ENCODE measurements at places on chromosomes 2 and 18.

DNA sequence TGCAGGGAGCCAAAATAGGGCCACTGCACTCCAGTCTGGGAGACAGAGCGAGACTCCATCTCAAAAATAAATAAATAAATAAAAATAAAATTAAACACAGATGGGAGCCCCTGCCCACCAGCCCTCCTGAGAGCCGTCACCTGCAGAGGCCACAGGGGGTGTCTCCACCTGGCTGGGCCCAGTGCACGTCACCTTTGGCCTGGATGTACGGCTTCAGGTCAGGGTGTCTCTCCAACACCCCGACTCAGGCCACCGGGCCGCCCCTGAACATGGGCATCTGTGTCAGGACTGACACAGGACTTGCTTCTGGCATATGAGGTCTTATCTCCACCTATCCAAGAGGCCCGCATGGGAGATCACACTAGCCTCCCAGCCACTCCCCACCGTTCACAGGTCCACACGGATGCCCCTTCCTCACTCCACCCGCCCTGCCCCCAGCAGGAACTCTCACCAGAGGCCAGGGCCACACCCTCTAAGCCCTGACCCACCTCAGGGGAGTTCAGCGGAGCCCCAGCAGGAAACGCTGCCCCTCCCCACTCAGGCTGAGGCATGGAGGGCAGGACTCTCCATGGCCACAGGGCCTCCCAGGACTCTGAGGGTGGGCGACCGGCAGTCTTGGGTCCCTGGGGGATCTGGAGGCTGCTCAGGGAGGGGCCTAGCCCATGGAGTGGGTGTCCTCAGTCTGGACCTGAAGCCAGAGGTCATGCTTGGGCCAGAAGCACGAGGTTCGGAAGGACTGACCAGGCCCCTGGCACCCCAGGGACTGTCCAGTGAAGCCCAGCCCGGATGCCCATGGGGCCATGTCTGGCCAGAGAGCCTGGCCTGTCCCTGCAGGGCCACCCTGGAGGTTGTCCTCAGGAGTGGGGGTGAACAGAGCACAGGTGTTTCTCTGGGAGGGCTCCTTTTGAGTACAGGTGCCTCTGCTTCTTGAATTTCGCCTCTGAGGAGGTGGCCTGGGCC is 1.6 kb upstream of the CROCC2 start:
- DNase-seq: no peak

DNA sequence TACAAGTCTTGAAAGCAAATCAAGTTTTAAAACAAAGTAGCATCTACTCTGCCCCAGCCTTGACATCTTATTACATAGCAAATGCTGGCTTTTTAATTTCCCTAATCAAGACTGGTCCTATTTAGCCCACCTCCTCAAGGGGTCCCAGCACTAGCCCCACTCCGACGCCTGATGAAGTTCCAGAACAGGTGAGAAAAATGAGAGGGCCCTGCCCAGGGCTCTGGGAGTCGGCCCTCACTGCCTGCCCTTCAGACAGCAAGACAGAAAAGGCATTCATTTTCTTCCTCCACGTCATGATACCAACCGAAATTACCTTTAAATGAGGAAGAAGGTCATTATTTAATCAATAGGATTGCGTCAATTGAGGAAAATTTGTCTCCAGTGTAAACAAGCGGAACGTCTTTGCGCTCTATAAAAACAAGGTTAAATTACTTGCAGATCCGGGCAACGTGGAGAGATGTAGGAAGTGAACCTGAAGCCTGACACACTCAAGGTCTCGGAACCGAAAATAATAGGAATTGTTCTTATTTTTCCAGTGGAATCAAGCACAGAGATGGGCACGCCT is 170.6 kb upstream of the PKDCC start:
- no peak for DNase-seq

GRCh38 chr18:27447451-27447881 is 262.4 kb upstream of the CHST9 start:
- DNase-seq: no peak

- no peak for DNase-seq
Observed at GRCh38 chr2:153812632-153813031, 59.1 kb upstream of the GALNT13 start.

GRCh38 chr2:237440819-237441281 is 26.9 kb upstream of the COL6A3 start:
- DNase-seq: peak; percentile 54

DNA sequence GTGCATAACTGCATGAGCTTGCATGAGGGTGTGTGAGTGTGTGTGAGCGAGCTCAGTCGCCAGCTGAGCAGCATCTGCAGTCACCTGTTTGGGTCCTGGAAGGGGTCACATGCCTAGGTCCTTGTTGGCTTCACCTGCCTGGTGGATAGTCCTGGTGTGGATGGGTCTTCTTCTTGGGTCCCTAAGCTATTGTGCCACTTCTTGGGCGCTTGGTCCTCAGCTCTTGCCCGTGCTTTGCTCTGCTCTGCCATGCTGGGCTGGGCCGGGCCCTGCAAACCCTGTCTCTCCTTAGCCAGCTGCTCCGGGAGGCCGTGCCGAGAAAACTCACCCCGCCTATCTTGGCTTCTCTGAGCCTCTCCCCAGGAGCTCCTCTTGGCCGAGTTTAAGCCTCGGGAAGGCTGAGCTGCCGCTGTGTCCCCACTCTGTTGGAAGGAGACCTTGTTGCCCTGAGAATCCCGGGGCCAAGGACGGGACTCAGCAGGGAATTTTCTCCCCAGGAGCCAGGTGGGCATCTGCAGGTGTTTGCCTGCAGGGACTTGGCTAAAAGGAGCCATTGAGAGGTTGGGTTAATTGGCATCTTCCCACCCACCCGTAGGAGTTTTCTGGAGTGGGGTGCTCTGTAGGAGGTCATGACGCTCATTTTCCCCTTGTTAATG is 300.8 kb downstream of the NDUFA10 start:
- DNase-seq: no peak

GRCh38 chr2:9473985-9474360 is 378 bp upstream of the IAH1 start:
- DNase-seq: no peak

DNA sequence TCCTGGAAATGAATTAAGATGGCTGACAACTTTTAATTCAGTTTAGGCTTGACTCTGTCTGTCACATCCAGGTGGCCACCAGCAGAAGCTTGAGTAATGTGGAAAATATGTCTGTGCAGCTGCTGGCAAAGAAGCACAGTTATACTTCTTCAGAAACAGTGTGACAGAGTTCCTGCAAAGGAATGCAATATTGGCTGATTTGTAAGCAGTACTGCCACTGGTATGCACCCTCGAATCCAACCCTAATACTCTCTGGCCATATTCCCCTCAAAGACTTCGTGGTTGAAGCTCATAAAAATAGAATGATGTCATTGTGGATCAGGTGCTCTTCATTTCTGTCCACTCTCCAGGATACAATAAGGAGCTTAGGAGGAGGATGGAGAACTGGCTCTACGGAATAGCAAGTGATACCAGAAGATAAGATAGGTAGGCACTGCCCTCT is 86.2 kb downstream of the METTL8 start:
- DNase-seq: peak; percentile 86

DNA sequence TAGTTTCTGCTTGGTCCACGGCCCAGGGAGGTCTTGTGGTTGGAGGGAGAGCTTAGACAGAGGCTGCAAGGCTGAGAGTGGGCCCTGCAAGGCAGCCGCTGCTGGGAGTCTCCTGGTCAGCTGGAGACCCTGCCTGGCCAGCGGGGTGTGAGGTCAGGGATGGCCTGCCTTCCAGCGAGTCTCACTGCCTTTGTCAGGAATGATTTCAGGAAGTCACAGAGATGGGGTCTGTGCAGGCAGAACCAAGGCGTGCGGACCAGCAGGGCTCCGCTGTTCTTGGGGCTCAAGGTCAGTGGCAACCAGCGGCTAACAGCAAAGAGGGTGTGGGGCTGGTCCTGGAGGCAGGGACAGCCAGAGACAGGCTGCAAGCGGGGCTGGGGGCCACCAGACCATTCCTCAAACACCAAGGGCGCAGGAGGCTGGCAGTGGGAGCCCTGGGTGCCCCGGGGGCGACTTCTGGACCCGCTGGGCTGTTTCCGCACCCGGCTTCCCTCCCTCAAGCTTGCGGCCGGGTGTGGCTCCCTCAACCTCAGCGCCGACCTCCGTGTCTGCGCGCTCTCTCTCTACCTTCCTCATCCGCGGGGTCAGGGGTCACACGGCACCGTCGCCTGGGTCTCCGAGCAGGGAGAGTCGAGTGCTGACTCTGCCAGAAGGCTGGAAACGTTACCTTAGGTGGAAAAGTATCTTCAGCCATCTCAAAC is 124.5 kb upstream of the CTDP1 start:
- no peak for DNase-seq

- DNase-seq: no peak
Observed at GRCh38 chr2:212136216-212136795, 402.3 kb downstream of the ERBB4 start.

DNA sequence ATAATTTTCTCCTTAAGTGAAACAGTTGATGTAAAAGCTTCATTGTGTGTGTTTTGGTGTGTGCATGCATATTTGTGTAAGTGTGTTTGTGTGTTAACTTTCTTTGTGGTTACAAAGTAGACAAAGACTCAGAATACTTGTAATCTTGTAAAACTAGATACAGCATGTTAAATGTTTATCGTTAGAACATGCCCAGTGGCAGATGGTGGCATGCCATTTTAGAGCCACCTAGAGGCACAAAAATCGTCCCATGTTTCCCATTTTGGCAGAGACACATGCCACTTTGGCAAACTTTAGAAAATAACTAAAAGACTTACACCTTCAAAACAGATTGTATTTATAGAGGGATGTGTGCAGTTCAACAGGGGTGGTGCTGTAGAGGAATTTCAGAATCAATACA is 224.1 kb downstream of the LRP1B start:
- DNase-seq: no peak

GRCh38 chr2:58019229-58019628 is 27.4 kb upstream of the VRK2 start:
- no peak for DNase-seq

GRCh38 chr2:133726973-133727372 is 158.7 kb upstream of the NCKAP5 start:
- no peak for DNase-seq

DNA sequence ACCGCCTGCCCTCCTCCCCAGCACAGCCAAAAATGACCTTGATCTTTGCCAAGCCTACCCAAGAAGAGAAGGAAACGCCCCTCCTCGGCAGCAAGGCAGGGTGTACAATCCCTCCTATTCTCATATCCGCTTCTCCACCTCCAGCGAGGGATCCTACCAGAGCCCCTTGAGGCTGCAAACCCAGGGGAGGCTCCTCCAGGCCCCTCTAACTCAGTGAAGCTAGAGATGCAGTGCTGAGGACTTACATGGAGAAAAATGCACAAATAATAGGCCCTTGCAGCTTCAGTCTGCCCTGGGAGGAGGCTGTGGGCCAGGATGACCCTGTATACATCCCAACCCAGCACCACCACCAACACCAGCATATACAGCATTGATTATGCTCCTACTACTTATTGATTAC is 46.9 kb upstream of the POMC start:
- DNase-seq: no peak

DNA sequence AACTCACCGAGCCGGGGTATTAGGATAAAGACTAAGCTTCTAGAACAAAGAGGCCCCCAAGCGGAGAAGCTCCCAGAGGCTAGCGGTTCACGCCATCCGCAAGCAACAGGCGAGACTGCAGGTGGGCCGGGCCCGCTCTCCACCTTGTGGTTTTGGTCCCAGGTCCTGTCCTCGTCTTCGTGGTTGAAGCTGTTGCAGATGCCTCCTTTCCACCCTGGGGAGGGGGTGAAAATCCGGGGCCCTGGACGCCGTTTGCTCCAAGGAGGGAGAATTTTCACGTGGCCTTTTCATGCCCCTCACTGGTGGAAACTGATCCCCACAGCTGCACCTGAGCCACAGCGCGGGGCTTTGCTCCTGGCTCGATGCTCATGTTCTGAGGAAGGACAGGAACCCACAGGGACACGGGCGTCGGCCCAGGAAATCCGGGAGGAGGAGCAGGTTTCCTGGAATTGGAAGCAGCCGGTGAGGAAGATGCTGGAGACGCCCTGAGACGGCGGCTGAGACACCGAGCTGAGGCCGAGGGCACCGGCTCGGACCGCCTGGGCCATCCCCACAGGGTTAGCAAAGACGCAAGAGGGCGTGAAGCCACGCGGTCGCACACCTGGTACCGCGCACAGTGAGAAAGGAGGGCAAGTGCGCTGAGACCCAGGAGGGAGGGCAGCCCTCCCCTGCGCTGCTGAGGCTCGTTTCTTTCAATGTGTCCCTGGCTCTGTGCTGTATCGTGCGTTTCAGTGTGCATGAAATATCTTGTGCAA is 54.7 kb upstream of the SALL3 start:
- DNase-seq: no peak

GRCh38 chr2:196750977-196751631 is 48.4 kb downstream of the GTF3C3 start:
- peak; percentile 60 for DNase-seq

GRCh38 chr2:18891600-18892345 is 302.4 kb upstream of the NT5C1B start:
- DNase-seq: peak; percentile 70

GRCh38 chr18:48752928-48753327 is 197.8 kb downstream of the SMAD7 start:
- DNase-seq: no peak

GRCh38 chr2:220980966-220981675 is 591.0 kb downstream of the EPHA4 start:
- no peak for DNase-seq

DNA sequence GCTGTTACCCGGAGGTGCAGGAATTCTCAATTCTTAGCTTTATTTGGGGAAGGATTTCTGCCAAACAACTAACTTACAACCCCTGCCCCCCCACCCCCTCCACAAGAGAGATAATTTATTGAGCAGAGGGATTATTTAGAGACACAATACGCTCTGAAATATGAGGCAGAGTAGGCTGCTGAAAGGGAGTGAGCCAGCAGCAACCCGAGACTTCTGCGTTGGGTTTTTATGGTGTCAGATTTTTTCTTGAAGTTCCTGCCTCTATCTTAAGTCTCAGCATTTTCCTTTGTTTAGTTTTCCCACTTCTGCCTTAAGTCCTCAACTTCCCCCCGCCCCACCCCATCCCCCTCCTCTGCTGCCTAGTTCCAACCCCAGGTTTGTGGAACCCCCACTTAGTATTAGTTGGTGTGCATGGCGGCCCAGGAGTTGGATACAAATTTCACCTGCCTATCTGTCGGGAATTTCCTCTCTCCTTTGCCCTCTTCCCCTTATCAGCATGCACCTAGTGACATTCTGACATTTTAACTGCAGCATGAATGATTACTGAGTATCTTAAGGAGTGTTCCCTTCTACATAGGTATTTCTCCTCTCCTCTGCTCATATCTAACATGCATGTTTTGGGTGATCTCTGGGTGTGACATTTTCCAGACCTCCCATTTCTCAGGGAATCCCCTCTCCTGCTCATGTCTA is 1635.9 kb upstream of the LRRTM1 start:
- DNase-seq: no peak

GRCh38 chr18:74060579-74060978 is 87.1 kb downstream of the FBXO15 start:
- no peak for DNase-seq

DNA sequence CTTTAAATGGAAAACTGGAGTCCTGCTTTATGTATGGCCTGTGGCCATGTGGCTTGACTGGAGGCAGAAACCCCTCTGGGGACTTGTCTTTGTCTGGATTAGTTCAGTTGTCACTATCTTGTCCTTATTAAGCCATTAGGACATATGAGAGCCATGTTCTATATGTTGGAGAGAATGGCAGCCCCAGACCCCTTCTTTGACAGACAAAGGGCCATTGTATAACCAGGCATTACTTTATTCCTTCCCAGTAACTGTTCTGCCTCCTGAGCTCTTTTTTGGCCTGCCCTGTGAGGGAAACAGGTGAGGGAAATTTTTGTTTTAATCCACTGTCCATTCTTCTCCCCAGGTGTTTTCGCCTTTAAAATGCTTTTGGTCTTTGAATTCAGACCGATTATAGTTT is 43.3 kb downstream of the FSHR start:
- no peak for DNase-seq
